ENCODE measurements at places on chromosomes 2 and 18.

GRCh38 chr2:228242591-228242990 lies 61.1 kb upstream of the SPHKAP start:
- H3K27me3 ChIP-seq, result peaks cover 26% of the 10 kb centered on the region
- no peaks in the 10 kb centered on the region for H3K36me3 ChIP-seq
- no peak overlapping the region for H3K27ac ChIP-seq
- no peak for DNase-seq

DNA sequence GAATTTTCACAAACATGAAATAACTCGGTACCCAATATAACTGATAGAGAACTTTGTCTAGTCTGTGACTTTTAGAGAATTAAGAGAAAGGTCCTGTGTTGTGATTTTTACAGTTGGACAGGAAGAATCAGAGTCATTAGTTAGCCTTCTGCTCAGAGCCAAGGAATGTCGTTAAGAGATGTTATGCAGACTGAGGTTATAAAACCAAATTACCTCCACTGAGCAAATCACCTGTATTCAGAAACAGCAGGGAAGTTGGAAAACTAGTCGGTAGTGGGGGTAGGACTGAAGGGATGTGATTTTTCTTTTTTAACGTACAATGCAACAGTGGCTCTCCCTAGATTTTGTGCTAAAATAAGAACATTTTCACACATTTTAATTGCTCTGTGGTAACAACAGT lies 18.5 kb downstream of the TANK start:
- DNase-seq, result no peak
- H3K4me3 ChIP-seq, result no peak overlapping the region
- H3K36me3 ChIP-seq, result peaks cover 70% of the 10 kb centered on the region
- H3K4me1 ChIP-seq, result peaks cover 7% of the 10 kb centered on the region
- no peaks in the 10 kb centered on the region for H3K27me3 ChIP-seq

- H3K4me1 ChIP-seq, result peaks cover 12% of the 10 kb centered on the region
- H3K27ac ChIP-seq, result no peak overlapping the region
- peaks cover 8% of the 10 kb centered on the region for H3K36me3 ChIP-seq
- no peak for DNase-seq
- H3K4me3 ChIP-seq, result no peak overlapping the region
Observed at GRCh38 chr18:12410081-12410481, 2.4 kb downstream of the PRELID3A start.

GRCh38 chr2:16031058-16031847 lies 90.9 kb downstream of the MYCN start:
- H3K4me1 ChIP-seq, result no peaks in the 10 kb centered on the region
- no peak overlapping the region for H3K27ac ChIP-seq
- no peak overlapping the region for H3K4me3 ChIP-seq

DNA sequence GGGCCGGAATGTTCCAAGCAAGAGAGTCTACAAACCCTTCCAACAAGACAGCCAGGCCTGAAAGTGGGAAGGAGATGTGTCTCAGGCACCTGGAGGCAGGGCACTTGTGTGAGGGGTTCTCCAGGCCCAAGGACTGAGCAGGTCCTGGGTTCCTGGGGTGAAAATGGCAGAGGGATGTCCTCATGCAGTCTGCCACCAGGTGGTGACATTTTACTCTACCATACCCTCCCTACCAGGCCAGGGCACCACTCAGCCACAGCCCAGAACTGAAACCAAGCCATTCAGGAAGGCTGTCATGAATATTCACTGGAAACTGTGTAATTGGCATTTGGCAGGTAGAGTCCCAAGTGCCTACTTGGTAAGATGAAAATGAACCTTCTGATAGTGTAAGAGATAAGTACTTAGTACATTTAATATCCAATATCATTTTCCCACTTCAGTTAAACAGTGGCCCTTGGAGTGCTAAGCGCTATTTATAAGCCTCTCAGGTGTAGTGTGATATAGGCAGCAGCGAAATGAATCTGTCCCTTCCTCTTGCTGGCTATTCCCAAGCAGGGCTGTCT lies 185.1 kb downstream of the MYO5B start:
- peak; percentile 60 for DNase-seq
- no peak overlapping the region for H3K4me3 ChIP-seq
- peak overlapping the region; percentile 5 for H3K27ac ChIP-seq
- no peaks in the 10 kb centered on the region for H3K27me3 ChIP-seq
- peaks cover 21% of the 10 kb centered on the region for H3K4me1 ChIP-seq

Measured in MCF 10A (cell line).